ENCODE measurements at places on chromosomes 1 and 21.

DNA sequence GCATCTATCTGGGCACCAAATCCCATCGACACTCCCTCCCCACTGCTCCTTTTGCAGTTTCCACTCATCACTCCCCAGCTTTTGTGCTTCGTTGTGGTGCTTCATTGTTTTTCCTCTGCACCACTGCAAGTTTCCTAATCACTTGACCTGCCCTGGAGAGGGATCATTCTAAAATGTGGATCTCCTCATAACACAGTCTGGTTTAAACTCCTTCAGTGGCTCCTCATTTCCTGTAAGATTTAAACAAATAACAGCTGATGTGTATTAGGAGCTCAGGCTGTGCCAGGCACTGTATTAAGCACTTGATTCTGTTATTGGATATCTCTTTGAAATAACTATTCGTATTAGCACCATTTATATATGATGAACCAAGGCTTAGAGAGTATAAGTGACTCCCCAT is 51.3 kb downstream of the MAP10 start:
- DNase-seq, result no peak

DNA sequence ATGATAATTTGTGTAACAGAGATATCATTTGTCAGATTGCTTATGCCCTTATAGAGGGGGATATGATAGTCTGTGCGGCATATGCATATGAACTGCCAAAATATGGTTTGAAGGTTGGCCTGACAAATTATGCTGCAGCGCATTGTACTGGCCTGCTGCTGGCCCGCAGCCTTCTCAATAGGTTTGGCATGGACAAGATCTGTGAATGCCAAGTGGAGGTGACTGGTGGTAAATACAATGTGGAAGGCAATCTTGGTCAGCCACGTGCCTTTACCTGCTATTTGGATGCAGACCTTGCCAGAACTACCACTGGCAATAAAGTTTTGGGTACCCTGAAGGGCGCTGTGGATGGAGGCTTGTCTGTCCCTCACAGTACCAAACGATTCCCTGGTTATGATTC is 82.4 kb downstream of the ZMYM4 start:
- no peak for DNase-seq

- no peak for DNase-seq
Measured at GRCh38 chr1:10979483-10979920, 33.0 kb upstream of the TARDBP start.

- no peak for DNase-seq
Measured at GRCh38 chr1:64980745-64981600, 14.6 kb upstream of the JAK1 start.

DNA sequence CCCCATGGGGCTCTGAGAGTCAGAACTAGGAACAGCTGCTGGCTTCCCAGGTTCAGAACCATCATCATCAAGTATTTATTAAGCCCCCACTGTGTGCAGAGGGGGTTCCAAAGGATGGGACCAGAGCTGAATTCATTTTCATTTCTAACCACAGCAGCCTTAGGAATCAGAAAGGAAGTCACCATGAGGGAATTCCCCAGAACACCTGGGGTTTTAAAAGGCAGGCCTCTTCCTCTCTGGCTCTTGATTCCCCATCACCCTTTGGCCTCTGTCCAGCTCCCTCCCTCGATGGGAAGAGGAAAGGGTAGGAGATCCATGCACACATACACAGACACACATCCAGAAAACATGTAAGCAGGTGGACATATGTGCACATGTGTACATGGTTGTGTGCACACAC is 1.3 kb upstream of the KCNN3 start:
- no peak for DNase-seq

DNA sequence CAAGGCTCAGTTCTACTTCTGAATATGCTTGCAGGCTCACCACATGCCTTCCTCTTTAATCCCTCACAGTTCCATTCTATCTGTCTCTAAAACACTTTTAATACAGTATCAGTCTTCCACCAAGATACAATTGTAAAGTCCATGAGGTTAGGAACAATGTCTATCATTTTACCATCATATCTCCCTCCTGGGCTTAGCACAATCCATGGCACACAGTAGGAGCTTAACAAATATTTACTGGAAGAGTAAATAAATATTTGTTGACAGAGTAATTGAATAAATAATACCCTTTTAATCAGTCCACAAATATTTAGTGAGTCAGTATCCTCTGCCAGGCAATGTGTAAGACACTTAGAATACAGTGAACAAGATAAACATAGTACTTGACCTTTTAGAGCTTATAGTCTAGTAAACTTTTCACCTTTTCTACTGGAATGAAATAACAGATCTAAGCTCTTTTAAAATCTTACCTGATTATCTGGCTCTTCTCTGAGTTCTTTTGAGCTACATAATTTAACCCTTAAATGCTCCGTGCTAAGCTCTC is 12.7 kb upstream of the GADD45A start:
- DNase-seq, result no peak
